GM20000 (cell line): ENCODE measurements at places on chromosomes 1 and 21.

DNA sequence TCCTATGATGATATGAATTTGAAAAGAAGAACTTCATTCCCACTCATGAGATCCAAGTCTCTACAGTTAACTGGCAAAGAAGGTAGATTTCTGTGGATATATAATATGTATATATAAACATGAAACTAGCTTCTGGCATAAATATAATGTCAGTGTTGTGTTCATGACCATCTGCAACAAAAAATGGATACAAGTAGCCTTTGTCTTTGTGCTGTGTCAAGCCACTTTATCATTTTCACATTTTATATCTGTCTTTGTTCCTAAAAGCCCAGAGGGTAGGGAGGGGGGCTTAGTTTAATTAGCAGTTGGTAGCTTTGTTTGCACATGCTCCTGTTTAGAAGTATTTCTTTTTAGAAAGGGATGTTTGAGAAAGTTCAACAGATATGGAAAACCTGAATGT lies 56.2 kb upstream of the FASLG start:
- DNase-seq = no peak

GRCh38 chr21:41630249-41630648 lies 122.3 kb upstream of the TMPRSS2 start:
- no peak for DNase-seq

DNA sequence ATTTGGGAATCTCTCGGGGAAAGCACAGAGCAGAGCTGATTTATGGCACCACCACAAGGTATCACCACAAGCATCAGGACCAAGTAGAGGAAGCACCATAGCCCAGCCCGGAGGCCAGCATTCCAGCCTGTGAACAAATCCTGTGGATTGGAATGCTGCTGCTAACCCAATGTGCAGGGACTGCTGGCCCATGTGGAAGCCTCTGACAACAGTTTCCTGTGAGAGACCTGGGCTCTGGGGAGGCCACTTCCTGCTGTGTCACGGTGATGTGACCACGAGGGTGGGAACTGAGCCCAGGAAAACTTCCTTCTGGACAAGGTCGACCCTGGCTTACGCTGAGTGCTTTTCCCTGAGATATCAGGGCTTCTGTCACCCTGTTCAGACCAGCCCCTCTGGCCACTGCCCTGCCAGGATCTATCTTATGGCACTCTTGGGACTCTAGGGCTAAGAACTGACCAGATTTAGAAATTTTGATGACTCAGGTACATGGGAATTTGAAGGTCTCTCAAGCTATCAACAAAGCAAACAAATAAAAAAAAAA lies 88.3 kb upstream of the NGF start:
- no peak for DNase-seq

- no peak for DNase-seq
Observed at GRCh38 chr1:223727541-223727940, 15.2 kb downstream of the CAPN2 start.

DNA sequence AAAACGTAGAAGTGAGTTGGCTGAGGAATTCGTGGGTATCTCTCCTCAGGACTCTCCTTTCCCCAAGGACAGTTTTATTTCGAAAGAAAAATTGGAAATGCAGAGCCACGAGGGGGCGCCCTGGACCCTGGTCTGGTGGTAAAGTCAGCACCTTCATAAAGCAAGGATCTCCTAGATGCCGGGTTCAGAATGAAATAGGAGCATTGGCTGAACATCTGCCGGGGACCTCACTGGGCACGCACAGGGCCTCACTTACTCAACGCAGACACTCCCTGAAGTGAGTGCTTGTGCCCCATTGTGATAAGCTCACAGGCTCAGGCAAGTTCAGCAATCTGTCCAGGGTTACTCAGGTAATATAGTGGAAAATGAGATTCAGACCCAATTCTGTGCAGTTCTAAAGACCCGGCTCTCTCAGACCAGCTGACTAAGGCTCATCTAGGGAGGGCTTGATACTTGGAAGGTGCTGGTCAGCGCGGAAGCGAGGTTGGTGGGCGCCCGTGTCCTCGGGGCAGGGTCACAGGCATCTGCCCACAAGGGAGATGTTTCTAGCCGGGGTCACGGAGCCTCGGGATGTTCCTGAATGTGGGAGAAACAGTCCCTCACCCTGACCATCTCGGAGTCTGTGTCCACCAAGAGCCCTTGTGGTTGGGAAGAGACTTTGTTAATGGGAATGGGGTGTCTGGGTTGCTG lies 55.7 kb upstream of the ETV3 start:
- peak; percentile 75 for DNase-seq

DNA sequence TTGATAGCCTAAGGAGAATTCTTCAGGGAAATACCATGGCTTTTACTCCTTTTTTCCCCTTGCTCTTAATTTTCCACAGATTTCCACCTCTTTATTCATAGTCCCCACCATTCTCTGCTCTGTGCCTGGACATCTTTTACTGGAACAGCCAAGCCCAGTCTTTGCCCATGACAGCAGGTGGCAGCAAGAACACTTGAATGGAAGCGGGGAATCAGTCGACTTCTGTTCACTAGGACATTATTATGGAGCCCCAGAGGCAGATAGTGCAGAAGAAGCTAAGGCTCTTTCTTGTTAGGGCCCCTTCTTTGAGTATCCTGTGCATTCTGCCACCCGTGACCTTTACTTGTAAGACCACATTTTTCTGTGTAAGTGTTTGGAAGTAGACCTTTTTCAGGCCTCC lies 6.3 kb downstream of the OR14I1 start:
- DNase-seq = no peak

GRCh38 chr1:230107941-230108340 lies 40.9 kb downstream of the GALNT2 start:
- DNase-seq = no peak

GRCh38 chr1:211579440-211580302 lies 710 bp upstream of the SLC30A1 start:
- no peak for DNase-seq

GRCh38 chr1:24699628-24700027 lies 45.6 kb upstream of the CLIC4 start:
- DNase-seq = no peak

GRCh38 chr1:92563457-92564216 lies 76.9 kb upstream of the GFI1 start:
- DNase-seq = peak; percentile 66

DNA sequence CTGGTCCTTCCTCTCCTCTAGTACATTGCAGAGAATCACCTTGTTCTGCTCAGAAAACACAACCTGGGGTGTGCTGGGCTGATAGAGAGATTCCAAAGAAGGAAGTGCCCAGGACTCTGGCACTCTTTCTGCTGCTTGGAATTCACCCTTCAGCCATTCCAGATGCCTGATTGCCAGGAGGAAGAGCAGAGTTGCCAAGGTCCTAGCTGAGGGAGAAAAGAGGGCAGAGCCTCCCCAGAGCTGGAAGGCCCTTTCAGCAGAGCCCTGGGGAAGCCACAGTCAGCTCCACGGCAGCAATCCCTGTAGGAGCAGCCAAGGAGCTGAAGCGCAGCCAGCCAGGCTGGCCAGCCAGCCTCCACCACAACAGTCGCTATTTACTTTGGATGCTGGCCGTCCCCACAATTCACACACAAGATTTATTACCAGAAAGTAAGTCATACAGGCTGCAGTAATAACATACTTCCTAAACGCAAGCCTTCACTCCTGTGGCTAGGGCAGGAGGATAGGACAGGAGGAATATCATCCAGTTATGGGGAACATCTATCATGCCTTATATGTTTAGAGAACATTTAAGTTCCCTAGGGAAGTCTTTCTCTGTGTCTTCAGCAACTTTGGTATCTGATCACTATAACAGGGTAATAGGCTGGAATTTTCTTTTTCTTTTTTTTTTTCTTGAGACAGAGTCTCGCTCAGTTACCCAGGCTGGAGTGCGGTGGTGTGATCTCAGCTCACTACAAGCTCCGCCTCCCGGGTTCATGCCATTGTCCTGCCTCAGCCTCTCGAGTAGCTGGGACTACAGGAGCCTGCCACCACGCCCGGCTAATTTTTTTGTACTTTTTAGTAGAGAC lies 36.6 kb upstream of the SLC44A3 start:
- DNase-seq = no peak

DNA sequence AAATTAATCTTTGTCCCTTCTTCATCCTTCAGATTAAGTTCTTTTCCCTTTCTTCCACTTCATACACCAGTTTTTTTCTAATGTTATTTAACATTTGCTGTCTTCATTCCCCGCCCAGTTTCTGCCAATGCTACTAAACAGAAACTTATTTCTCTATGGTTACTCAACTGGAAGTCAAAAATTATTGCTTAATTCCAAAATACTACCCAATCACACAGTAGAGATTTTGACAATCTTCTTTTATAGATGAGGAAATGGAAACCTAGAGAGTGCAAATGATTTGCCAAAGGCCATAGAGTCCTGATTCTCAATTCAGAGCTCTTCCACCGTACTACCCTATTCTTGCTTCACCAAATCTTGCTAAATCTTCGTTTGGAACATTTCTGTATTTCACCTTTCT lies 58.1 kb upstream of the SH3GLB1 start:
- no peak for DNase-seq

DNA sequence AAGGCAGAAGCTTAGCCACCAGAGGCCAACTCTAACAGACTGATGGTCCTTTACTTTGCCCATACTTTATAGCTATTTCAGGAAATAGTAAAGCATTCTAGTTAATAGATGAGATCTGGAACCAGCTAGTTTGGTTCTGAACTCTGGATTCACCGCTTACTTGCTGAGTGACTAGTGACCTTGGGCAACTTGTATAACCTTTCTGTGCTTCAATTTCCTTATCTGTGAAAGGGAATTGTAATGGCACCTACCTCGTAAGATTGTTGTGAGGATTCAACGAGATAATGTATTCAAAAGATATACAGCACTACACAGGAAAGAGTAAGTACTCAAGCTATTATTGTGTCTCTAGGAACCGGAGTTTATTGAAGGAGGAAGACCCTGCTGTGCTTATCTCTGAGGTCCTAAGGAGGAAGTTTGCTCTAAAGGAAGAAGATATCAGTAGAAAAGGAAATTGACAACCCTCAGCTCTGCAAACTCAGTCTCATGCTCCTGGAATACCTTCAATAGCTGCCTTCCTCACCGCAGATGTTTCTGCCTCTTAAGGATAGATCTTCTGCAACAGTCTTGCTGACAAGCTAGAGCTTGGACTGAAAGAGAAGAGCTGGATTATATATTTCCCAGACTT lies 11.9 kb downstream of the MTFR1L start:
- DNase-seq = no peak

- DNase-seq = no peak
Observed at GRCh38 chr1:63829349-63830327, 55.8 kb downstream of the ROR1 start.

DNA sequence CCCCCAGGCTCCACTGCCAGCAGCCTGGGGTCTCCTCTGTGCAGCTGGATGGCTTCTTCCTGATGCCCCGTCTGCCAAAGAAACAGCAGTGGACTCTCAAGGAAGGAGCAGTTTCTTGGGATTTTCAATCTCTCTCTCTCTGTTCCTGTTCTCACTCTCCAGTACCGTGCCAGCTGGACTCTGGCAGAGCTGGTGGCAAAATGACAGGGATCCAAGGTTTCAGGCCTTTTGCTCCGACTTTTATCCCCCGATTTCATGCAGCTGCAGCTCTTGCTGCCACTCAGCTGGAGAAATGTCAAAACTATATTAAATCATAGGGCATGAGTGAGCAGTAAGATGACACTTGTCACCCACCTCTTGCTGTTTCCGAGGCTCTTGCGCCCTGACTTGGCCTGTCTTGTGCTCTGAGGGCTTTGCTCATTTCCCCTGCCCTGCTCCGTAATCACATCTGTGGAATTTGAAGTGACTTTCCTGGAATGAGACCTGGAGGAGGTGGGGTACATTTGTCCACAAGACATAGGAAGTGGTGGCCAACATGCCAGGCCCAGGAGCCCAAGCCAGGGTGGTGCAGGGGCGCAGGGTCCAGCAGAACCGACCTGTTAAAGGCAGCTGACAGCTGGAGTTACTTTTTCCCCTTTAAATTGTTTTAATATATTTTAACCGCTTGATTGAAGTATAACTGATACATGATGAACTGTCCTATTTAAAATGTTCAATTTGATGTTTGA lies 576.2 kb downstream of the PTPRU start:
- DNase-seq = no peak

DNA sequence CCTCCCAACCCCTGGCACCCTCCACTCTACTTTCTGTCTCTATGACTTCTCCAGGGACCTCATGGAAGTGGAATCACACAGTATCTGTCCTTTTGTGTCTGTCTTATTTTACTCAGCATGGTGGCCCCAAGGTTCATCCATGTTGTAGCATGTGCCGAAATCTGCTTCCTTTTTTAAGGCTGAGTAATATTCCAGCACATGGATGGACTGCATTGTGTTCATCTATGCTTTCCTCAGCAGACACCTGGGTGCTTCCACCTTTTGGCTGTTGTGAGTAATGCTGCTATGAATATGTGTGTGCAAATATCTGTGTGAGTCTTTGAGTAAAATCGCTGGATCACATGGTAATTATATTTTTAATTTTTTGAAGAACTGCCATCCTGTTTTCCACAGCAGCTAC lies 1.6 kb upstream of the PFKL start:
- DNase-seq = no peak

GRCh38 chr1:118881751-118882150 lies 106.4 kb downstream of the TBX15 start:
- no peak for DNase-seq

DNA sequence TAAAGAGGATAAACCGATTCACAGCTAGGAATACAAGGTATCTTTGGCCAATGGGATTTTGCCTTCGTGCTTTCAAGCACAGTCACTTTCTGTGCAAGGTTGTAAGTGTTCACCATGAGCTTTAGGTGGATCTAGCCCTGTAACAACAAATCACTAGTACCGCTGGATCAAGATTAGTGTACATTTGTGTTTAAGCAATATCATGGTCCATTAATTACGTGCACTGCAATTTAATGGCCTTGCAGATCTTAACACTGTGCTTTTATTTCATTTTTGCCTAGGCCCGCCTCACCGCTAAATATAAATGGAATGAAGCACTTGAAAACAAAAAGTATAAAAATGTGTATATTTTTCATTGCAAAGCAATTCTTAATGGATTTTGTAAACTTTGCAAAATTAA lies 461.1 kb downstream of the DSCAM start:
- no peak for DNase-seq

GRCh38 chr1:52403566-52404115 lies 582 bp downstream of the ORC1 start:
- DNase-seq = peak; percentile 64

GRCh38 chr21:42974832-42975820 lies 764 bp downstream of the PKNOX1 start:
- peak; percentile 93 for DNase-seq

DNA sequence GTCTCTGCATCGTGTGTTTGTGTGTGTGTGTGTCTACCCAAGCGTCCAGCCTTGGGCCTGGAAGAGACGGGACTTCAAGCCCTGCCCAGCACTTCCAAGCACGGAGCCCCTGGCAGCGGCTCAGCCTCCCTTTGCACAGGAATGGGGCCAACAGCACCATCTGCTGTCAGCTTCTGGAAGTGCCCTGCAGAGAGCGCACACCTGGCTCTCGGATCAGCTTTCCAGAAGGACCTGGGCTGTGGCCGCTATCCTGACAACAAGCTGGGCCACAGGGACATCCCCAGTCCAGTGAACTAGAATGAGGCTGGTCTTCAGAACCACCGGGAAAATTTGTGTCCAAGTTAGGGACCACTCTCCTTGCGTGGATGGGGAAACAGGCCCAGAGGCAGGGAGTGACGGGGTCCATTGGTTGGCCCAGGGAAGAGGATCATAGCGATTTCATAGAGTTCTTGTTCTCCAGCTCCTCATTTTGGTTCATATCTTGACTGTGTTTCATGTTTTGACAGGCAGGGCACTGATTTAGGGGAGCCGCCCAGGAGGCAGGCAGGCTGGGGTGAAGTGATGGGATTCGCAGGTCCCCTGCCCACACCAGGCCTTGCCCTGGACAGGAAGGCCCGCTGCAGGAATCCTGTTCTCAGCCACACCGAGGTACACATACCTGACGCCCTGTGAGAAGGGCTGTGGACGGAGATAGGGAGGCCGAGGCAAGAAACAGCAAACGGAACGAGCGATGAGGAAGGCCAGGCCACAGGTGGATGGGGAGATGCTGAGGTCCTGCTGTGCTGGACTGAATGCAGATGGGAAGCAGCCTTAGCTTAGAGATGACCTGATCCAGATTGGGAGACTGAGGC lies 38.4 kb downstream of the TAS1R2 start:
- DNase-seq = peak; percentile 81
